Brain (organoid and tissue), 16 donors: ENCODE measurements at places on chromosomes 6 and 20. TPM values are rescaled to one million over a fixed set of nuclear protein-coding genes. Genes with fewer than 3 reads are reported as not detected.
A peak's percentile ranks its signal among the peaks of the same experiment; 100 is the strongest.

The TMEM244 gene
- not detected for polyA plus RNA-seq

The MYT1 gene
- polyA plus RNA-seq: 46.0 TPM

DNA sequence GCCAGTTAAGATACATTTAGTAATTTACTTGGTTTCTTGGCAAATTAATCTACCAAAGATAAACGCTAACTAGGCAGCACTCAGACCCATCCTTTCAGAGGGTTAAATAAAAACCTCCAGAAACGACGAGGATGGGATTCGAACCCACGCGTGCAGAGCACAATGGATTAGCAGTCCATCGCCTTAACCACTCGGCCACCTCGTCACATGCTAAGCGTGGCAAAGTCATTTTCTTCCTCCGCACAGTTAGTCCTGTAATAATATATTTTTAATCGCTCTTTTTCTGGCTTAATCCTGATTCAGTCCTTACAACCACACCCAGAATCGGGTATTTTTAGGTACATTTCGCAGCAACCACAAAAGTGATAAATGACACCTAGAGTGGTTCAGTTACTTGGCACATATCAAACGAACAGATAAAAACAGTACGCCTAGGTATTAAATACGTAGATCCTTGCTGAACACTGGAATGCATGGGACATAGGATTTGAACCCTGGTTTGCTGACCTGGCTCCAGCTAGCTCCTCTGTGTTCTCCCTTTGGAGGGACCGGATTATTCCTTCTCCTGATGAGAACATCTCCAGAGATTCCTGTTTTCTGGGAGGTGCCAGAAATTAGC is 71.6 kb downstream of the GPX5 start:
- peak; percentile 58 for DNase-seq

- DNase-seq: no peak
Measured at GRCh38 chr6:57048577-57048976, 2.1 kb downstream of the KIAA1586 start.

DNA sequence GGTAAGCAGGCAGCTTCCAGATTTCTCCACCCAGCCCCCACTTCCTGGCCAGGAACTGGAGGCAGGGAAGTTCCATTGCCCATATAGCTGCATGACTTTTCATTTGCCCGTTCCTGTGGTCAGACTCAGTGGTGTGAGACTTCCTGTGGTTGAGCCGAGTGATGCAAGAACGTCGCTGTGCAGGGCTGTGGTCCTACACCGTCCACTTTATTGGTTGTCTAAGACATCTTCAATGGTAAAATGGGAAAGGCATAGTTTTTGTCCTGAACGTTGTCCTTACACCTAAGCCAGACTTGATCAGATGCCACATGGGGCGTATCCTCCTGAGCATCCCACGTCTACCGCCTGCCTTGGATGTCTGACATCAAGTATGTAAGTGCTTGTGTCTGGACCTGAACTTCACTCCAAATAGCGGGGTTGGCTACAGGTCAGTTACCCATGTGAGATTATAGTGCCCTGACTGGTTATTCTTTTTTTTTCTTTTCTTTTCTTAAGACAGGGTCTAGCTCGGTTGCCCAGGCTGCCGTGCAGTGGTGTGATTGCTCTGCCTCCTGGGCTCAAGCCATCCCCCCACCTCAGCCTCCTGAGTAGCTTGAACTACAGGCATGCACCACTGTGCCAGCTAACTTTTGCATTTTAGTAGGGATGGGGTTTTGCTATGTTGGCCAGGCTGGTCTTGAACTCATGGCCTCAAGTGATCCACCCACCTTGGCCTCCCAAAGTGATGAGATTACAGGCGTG is 25.9 kb upstream of the GTSF1L start:
- DNase-seq: no peak
